ENCODE measurements at places on chromosomes 1 and 21.

DNA sequence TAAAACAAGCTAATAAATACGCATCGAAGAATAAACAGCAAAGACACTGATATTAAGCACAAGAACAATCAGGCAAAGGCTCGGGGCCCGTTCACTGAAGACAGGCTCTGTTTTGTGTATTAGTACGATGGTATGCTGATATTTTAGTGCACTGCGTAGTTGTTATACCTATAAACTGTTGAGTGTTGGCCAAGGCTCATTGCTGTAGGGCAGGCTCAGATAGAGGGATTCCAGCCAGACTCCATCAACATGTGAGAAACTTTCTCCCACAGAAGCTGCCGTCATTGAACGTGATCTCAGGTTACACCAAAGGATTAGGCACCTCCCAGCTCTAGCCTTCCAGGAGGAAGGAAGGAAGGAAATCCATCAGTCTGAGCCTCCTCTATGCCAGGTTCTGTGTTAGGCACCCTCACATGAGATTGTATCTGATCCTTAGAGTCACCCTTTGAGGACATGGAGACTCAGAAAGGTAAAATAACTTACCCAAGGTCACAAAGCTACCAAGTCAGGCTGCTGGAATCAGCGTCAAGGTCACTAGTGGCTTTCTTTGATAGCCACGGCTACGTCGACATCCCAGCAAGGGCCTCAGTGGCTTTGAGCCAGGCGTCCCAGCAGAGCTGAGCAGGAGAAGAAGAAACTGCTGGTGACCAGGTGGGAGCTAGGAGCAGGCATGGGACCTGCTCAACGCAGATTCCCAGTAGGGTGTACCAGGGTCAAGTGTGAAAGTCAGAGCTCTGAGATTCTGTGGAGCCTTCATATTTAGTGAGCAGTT, 14.8 kb downstream of the BCAR3 start:
- DNase-seq = no peak

- no peak for DNase-seq
Observed at GRCh38 chr1:58057826-58058225, 488.7 kb downstream of the OMA1 start.

DNA sequence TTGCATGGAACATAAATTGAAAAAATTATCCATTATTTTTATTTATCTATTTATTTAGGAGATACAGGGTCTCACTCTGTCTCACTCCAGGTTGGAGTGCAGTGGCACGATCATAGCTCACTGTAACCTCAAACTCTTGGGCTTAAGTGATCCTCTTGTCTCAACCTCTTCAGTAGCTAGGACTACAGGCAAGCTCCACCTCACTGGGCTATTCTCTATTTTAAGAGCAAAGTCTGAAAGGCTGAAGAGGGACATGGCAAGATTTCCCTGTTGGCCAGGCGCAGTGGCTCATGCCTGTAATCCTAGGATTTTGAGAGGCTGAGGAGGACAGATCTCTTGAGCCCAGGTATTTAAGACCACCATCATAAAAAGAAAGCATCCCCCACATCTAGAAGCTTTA, 14.0 kb upstream of the RC3H1 start:
- no peak for DNase-seq

GRCh38 chr1:234460652-234461051, 18.3 kb downstream of the TARBP1 start:
- no peak for DNase-seq

GRCh38 chr1:203999618-204000017, 73.3 kb upstream of the SOX13 start:
- no peak for DNase-seq

- DNase-seq = no peak
Observed at GRCh38 chr1:119159111-119159510, 18.7 kb upstream of the WARS2 start.

GRCh38 chr1:183548116-183548515, 42.1 kb downstream of the NCF2 start:
- no peak for DNase-seq

DNA sequence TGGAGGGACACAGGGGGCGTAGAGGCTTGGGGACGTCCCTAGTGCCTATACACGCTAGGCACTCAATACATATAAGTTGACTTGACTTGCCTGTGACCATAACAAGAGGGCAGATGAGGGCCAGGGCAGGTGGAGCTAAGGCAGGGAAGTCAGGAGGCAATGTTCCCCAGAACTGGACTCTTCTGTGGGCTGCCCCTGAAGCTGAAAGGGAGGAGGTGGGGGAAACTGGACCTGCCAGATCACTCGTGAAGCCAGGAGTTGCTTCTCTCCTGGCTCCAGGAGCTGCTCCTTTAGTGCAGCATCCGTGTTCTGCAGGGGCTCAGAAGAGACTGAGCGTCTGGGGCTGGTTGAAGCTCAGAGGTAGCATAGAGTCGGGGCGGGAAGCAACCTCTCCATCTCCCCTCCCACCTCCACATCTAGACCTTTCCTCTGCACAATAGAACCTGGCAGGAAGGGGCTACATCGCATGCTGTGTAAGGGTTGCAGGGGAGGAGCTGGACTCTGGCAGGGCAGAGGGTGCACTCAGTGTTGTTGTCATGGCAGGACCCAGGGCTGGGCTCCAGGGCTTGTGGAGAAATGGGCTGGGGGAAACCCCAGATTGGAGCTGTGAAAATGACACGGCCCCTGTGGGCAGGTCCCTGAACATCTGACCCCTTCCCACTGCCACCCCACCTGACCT, 2.9 kb upstream of the SEMA4A start:
- no peak for DNase-seq

DNA sequence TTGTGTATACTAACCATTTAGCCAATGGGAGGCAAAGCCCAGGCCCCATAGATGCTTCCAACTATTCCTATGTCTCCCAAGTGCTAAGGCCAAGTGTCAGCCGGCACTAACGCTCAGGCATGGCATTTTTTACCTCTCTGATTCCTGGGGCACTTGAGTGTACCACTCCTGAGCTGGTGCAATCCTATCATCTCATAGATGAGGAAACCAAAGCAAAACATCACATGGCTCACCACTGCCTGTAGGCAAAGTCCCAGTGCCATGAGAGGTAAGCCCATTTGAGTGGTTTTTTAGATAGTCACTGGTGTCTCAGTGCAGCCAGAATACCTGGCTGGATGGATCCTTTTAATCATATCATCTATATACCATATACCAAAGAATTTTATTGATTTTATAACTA, 8.0 kb upstream of the CCN1 start:
- DNase-seq = no peak

DNA sequence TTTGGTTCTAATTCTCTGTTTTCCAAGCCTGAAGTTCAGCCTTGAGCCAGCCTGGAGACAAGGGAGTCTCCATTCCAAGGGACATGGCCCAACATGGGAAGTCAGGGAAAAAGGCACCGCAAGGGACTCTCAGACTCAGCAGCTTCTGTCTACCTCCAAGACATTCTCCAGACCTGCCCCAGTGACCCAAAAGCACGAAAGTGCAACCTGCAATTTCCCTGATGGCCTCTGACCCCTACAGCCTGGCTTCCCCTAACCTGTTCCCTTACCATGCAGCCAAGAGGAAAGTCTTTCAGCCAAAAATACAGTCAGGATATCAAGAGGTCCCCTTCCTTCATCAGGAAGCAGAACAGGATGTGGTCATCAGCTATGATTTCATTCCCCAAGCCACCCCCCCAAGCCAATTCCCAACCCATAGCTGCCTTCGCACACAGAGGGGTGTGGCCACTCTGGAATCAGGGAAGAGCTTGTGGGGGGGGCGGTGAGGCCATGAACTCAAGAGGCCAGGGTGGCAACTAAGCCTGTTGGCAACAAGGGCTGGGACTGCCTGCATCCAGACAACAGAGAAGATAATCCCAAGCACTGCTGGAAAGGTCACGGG, 59.2 kb downstream of the TIAM1 start:
- DNase-seq = no peak

- DNase-seq = no peak
Observed at GRCh38 chr1:76189310-76189709, 114.8 kb downstream of the ST6GALNAC3 start.

DNA sequence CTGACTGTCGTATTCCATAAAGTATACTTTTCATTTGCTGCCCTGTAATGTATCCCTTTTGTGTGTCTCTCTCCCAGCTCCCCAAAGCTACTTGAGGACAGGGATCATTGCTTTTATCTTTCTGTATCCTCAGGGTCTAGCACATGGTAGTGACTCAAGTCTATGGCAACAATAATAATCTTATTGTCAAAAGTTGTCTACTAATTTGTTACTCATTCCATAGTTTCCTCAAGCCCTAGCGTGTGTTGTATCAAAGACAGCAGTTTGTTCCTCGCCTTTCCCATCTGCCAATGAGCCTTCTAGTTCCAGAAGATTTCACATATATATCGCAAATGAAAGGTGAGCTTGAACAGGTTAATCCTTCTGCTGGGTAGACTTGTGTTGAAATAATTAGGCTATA, 9.8 kb upstream of the SLC30A1 start:
- DNase-seq = no peak

- no peak for DNase-seq
Observed at GRCh38 chr1:185556561-185556960, 177.6 kb upstream of the HMCN1 start.

- no peak for DNase-seq
Observed at GRCh38 chr1:45325851-45326506, 716 bp upstream of the HPDL start.

GRCh38 chr1:208731981-208732821, 488.0 kb upstream of the PLXNA2 start:
- no peak for DNase-seq

DNA sequence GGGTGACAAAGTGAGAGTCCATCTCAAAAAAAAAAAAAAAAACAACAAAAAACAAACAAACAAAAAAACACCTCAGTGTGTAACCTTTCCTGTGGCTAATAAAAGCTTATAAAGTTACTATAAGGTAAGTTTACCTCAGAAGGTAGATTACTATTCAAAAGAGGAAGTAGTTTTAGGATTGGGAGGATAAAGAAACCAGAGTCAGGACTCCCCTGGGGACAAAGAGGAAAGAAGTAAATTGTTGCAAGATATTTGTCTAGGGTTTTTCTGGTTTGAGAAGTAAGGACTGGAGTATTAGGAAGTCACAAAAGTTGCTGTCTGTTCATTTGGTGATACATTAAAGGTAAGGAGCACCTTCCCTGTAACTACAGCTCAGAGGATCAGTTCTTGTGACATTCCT, 23.8 kb upstream of the CENPF start:
- no peak for DNase-seq
